ENCODE measurements at places on chromosomes 2 and 18. TPM values are rescaled to one million over a fixed set of nuclear protein-coding genes. Genes with fewer than 3 reads are reported as not detected.
A peak's percentile ranks its signal among the peaks of the same experiment; 100 is the strongest.

The TUBA3E gene
- 47.1 TPM for total RNA-seq

The G6PC2 gene
- not detected for total RNA-seq

The GPN1 gene
- 16.6 TPM for total RNA-seq

DNA sequence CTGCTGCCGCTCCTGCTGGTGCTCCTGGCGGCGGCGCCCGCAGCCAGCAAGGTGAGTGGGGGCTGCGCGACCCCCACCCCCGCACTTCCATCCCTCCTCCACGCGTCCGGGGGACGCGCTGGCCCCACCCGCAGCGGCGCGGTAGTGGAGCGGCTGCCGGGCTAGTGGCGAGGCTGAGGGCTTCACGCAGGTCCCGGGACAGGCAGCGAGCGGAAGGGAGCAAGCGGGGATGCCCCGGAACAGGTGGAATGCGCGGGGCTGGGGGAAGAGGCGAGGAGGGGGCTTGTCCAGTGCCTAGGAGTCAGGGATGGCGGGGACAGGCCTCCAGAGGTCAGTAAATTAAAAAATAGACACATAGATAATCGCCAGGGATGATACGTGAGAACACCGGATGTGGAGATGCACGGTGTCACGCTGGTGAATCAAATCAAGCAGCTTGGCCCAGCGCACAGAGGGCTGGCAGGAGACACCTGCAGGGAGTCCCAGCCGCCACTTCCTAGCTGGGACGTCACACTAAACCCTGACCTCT, 403 bp downstream of the COL4A3 start:
- H3K27ac ChIP-seq = peak overlapping the region; percentile 87
- H3K4me1 ChIP-seq = peaks cover 28% of the 10 kb centered on the region
- peak overlapping the region; percentile 88 for H3K4me3 ChIP-seq
- DNase-seq = no peak
- no peaks in the 10 kb centered on the region for H3K36me3 ChIP-seq

- no peak overlapping the region for H3K4me3 ChIP-seq
- H3K27me3 ChIP-seq = no peaks in the 10 kb centered on the region
- H3K36me3 ChIP-seq = no peaks in the 10 kb centered on the region
- peaks cover 5% of the 10 kb centered on the region for H3K4me1 ChIP-seq
- no peak overlapping the region for H3K27ac ChIP-seq
Observed at GRCh38 chr2:52810460-52810859, 957.1 kb upstream of the CHAC2 start.

DNA sequence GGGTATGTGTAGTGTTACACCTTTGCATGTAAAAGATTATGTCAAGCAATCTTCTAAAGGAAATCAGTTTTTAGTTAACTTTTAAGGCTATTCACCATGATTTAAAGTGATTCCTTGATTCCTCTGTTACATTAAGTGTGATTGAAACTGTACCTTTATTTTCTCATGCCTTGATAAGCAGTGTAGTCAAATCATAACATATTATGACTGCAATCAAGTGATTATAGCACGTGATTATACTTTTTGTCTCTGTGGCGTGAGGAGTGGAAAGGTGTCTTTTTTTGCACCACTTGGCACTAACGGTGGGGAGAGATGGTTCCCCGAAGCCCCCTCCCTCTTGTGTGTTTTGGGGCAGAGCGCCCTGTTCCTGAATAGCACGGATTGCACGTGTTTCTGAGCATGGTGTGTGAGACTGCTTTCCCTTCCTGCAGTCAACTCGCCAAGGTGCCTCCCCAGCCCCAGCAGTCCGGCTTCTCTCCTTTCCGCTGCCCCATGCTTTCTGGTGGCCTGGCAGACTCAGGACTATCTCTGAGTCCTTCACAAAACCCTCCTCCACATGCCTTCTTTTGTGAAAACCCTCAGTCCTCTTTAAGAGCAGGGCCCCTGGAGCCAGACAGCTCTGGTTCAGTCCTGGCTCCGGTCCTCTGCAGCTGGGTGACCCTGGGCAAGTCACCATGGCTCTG, 68.4 kb downstream of the AGAP1 start:
- no peak for DNase-seq
- no peak overlapping the region for H3K4me3 ChIP-seq
- no peak overlapping the region for H3K27ac ChIP-seq
- peaks cover 53% of the 10 kb centered on the region for H3K4me1 ChIP-seq

DNA sequence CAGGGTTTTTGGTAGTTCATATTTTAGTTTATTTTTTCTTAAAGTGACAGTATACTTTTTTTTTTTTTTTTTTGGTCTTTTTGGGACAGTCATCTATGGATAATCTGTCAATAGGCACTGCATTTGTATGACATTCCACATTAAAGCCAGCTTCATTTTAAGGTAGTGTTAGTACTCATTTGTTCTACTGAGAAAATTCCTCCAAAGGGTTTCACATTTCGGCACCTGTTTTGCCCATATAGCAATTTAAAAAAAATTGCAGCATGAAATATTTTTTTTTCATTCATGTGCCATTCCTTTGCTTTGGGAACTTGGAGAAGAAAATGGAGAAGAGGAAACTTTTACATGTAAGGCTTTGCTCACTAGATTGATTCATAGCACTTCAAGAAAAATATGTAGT, 276.3 kb upstream of the TCF4 start:
- H3K27me3 ChIP-seq = no peaks in the 10 kb centered on the region
- H3K27ac ChIP-seq = peak overlapping the region; percentile 74
- no peak for DNase-seq
- peaks cover 38% of the 10 kb centered on the region for H3K4me1 ChIP-seq
- H3K36me3 ChIP-seq = no peaks in the 10 kb centered on the region

- no peak overlapping the region for H3K4me3 ChIP-seq
- peaks cover 38% of the 10 kb centered on the region for H3K4me1 ChIP-seq
- peaks cover 15% of the 10 kb centered on the region for H3K36me3 ChIP-seq
Observed at GRCh38 chr18:74251297-74252038, 40.3 kb downstream of the CYB5A start.

DNA sequence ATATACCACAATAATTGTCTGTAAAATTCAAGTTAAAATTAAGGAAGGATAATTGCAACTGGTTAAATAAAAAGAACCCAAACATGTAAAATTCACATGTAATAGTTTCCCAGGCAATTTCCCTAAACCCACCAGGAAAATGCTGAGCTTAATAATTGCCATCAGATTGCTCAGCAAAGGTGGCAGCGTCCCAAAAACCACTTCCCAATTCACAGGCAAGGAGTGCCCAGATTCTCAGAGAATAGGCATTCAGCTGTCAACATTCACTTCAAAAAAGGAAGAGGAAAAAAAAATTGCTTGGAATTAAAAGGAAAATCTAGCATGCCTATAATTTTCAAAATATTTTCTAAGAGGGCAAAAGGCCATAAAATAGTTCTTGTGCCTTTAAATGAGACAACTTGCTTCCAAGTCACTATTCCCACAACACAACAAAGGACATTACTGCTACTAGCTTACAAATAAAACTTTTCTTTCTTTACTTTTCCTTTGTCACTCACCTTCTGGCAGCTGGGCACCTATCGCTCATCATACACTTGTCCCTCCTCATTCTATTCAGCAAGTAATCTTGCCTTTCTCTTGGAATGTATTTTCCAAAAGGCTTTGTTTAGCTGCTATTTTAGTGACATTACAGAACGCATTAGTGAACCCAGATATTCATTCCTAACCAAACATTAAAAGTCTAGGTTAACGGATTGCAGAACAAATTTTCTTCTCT, 15.2 kb downstream of the SRBD1 start:
- no peak overlapping the region for H3K27ac ChIP-seq
- DNase-seq = peak; percentile 36
- H3K4me3 ChIP-seq = no peak overlapping the region
- peaks cover 40% of the 10 kb centered on the region for H3K36me3 ChIP-seq

DNA sequence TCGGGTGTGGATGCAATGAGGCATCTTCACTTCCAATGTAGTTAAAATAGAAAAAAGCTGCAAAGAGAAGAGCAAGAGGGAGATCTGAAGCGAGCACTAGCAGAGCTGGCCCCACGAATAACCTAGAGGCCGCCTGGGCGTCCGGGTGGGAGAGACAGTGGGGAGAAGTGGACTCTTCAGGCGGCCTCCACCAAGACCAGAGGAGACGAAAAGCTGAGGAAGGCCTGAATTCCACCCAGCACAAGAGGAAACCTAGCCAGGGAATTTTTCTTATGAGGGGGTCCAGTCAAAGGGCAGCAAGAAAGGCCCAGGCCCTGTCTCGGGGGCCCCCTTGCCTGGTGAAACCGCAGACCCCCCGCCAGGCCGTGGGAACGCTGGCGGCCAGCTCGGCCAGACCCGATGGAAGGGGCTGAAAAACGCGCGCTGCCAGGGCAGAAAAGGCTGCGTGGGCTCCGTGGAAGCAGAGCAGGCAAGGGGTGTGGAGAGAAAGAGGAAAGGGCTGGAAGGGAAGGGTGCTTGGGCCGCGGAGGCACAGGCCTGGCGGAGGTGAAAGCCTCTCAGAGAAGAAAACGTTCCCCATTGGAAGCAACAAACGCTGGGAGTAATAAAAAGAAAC, 69.2 kb downstream of the KCTD1 start:
- no peak overlapping the region for H3K27ac ChIP-seq
- no peaks in the 10 kb centered on the region for H3K27me3 ChIP-seq
- no peaks in the 10 kb centered on the region for H3K4me1 ChIP-seq
- no peak overlapping the region for H3K4me3 ChIP-seq

GRCh38 chr2:152523091-152523490, 188.1 kb downstream of the FMNL2 start:
- no peaks in the 10 kb centered on the region for H3K27me3 ChIP-seq
- H3K36me3 ChIP-seq = no peaks in the 10 kb centered on the region
- peaks cover 34% of the 10 kb centered on the region for H3K4me1 ChIP-seq
- no peak overlapping the region for H3K27ac ChIP-seq
- no peak overlapping the region for H3K4me3 ChIP-seq

- H3K27ac ChIP-seq = no peak overlapping the region
- no peaks in the 10 kb centered on the region for H3K36me3 ChIP-seq
- no peaks in the 10 kb centered on the region for H3K27me3 ChIP-seq
- DNase-seq = no peak
- no peak overlapping the region for H3K4me3 ChIP-seq
Observed at GRCh38 chr18:40365526-40365925, 1589.5 kb upstream of the PIK3C3 start.

- H3K36me3 ChIP-seq = no peaks in the 10 kb centered on the region
- no peak overlapping the region for H3K27ac ChIP-seq
- no peak overlapping the region for H3K4me3 ChIP-seq
- H3K27me3 ChIP-seq = no peaks in the 10 kb centered on the region
Observed at GRCh38 chr2:106638043-106638442, 150.9 kb downstream of the CD8B2 start.

GRCh38 chr2:170814533-170815230, 2.0 kb upstream of the GAD1 start:
- H3K36me3 ChIP-seq = no peaks in the 10 kb centered on the region
- H3K4me1 ChIP-seq = peaks cover 52% of the 10 kb centered on the region
- no peak overlapping the region for H3K4me3 ChIP-seq
- peaks cover 97% of the 10 kb centered on the region for H3K27me3 ChIP-seq
- DNase-seq = no peak

GRCh38 chr2:85326406-85327159, 1.2 kb downstream of the TGOLN2 start:
- H3K36me3 ChIP-seq = peaks cover 34% of the 10 kb centered on the region
- DNase-seq = no peak
- peak overlapping the region; percentile 98 for H3K27ac ChIP-seq
- H3K4me3 ChIP-seq = peak overlapping the region; percentile 81
- H3K4me1 ChIP-seq = peaks cover 70% of the 10 kb centered on the region
- H3K27me3 ChIP-seq = no peaks in the 10 kb centered on the region
